ENCODE measurements at places on chromosomes 6 and 20. TPM values are rescaled to one million over a fixed set of nuclear protein-coding genes. Genes with fewer than 3 reads are reported as not detected.

DNA sequence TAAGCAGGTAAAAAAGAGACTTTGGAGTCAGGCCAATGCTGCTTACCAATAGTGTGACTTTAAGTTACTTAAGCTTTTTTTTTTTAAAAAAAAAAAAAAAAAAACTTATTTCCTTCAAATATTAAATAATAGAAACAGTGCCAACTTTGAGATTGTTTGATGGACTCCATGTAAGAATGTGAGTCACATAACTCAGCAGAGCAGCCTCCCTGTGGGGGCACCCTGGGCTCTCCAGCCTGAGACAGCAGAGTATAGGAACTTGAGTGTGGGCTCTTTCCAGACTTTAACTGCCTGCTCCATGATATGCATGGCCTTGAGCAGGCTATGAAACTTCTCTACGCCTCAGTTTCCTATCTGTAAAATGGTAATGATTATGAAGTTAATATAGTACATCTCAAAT lies 113.3 kb upstream of the SAMD5 start:
- no peak for DNase-seq

GRCh38 chr6:16425881-16426615 lies 187.7 kb downstream of the GMPR start:
- DNase-seq, result no peak

- DNase-seq, result no peak
These were observed 96.9 kb upstream of the FOXO3 start for GRCh38 chr6:108463784-108464183.

- no peak for DNase-seq
These were observed 20.7 kb downstream of the ABHD12 start for GRCh38 chr20:25369971-25370370.

DNA sequence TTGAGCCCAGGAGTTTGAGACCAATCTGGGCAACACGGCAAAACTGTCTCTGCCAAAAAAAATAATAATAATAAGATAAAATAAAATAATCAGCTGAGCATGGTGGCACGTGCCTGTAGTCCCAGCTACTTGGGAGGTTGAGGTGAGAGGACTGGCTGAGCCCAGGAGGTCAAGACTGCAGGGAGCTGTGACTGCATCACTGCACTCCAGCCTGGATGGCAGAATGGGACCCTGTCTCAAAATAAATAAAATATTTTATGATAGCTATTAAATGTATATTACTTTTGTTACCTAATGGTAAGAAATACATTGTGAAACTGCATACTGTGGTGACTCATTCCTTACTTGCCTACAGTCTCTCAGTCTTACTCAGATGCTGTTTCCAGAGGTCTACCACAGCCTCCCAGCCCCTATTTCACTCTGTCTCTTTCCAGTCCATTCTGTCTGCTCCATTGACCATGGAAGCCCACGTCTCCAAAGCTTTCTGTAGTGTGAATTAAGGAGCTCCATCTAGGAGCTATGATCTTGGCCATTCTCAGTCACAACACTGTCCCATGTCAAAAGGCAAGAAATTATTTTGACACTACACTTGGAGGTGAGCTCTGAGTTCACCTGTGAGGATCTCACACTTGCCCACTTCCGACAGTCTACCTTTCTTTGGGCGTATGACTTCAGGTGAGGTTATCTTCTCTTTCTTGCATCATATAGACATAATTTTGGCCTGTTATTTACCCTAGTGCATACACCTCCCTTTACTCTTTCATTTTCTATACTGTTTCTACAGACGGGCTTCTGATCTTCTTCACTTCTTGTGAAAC lies 22.4 kb upstream of the SNX9 start:
- no peak for DNase-seq

DNA sequence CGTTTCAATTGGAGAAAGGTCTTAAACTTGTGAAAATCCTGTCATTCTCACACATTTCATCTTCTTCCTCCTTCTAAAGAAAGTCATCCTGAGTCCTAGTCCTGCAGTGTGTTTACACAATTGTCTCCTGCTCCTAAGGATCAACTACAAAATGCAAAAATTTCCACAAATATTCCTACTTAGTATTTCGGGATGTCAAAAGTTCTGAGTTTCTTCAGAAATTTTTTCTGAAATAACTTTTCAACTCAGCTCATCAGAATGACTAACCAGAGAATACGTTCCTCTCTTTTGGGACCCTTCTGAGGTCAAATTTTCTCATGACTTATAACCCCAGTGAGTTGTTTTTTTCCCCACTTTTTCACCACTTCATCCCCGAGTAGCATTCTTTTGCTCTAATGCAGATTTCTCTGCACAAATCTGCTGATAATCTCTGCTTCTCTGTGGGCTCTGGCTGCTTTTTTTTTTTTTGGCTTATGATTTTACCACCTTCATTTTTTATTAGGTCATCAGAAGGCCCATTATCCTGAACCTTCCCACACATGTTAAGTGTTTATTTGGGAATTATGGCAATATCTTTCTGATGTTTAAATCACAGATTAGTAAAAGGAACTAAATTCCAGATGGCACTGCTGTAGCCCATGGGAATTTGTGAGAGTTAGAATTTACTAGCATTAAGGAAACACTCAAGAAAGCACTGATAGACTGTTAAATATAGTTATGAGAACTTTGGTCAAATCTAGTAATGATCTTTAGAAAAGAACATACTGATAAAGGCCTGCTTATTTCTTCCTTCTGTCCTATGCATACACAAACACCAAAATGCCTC lies 41.4 kb downstream of the MAP3K5 start:
- no peak for DNase-seq

GRCh38 chr6:42354702-42355101 lies 97.0 kb downstream of the TRERF1 start:
- DNase-seq, result no peak

TMEM14B gene
- total RNA-seq, result 117 TPM

HRH3 gene
- total RNA-seq, result not detected

EYA4 gene
- total RNA-seq, result 0.81 TPM
